ENCODE measurements at places on chromosomes 2 and 18. TPM values are rescaled to one million over a fixed set of nuclear protein-coding genes. Genes with fewer than 3 reads are reported as not detected.

The OTX1 gene
- not detected for total RNA-seq

DNA sequence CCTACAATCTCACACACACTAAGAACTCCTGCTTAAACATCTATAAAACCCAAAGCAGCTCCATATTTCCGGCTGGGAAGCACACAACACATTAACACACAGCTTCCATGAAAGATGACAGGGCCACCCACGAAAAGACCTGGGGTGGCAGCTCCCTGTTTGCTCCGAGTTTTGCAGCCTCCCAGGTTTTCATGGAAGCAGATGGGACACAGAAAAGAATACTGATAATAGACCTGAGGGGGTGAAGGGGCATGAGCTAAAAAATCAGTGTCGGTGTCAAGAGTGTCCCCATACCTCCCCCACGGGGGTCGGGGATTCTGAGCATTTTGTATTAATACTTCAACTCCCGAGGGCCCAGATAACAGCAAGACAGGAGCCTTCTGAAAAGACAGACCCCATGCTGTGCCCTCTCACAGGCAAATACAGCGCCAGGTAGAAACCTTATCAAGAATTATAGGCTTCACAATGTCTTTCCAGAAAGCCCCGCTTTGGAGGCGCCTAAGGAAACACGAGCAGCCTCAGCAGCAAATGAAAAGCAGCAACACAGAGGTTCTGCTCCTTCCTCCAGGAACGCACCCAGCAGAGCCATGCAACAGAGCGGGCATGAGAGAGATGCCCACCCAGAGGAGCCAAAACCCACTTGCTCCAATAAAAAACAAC is 50.5 kb downstream of the ZNF516 start:
- H3K27ac ChIP-seq = no peak overlapping the region
- H3K36me3 ChIP-seq = no peaks in the 10 kb centered on the region
- DNase-seq = no peak

DNA sequence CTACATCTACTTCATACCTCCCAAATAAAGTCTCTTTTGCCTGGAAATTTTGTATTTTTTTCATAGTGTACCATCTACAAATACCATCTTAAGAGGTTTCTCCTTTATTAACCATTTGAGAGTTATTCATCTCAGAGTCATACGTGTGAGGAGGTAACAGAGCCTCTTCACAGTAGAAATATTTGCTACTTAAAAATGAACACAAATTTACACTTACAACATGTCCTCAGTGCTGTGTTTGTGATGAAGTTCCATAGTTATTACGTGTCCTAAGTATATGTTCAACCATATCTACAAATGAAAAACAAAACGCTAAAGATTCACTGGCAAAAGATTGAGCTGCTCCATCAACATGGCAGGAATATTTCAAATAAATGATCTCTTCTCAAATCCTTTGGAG is 48.5 kb upstream of the HNRNPA3 start:
- H3K27me3 ChIP-seq = no peaks in the 10 kb centered on the region
- H3K27ac ChIP-seq = no peak overlapping the region
- no peaks in the 10 kb centered on the region for H3K36me3 ChIP-seq
- peaks cover 3% of the 10 kb centered on the region for H3K4me1 ChIP-seq
- no peak overlapping the region for H3K4me3 ChIP-seq
- no peak for DNase-seq

GRCh38 chr18:32867330-32867729 is 94.5 kb upstream of the KLHL14 start:
- no peaks in the 10 kb centered on the region for H3K36me3 ChIP-seq
- no peak for DNase-seq
- no peaks in the 10 kb centered on the region for H3K4me1 ChIP-seq
- H3K27ac ChIP-seq = no peak overlapping the region

The CAVIN2 gene
- 59.7 TPM for total RNA-seq

DNA sequence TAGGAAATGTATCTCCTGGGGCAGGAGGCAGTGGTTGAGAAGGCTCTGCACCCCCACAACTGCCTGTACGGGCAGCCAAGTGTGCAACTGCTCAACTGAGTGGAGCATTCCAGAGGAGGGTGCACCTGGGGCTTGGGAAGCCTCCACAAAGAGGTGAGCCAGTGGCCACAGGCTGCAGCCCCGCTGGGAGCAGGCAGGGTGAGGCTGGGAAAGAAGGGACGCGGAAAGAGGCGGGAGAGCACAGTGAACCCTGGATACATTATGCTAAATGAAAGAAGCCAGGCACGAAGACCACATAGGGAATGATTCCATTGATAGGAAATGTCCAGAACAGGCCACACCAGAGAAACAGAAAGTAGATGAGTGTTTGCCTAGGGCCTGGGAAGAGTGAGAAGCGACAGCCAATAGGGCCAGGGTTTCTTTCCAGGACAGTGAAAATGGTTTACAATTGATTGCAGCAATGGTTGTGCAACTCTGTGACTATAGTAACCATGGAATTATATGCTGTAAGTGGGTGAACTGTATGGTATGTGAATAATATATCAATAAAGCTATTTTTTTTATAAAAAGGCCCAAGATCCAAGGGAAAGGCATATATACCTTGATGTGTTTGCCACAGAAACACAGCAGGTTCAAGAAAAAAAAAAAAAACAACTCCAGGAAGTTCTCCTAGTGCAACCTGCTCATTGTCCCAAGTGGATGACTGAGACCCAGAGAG is 82.4 kb downstream of the DDX1 start:
- no peak overlapping the region for H3K4me3 ChIP-seq
- no peak for DNase-seq
- no peak overlapping the region for H3K27ac ChIP-seq
- peaks cover 4% of the 10 kb centered on the region for H3K4me1 ChIP-seq
- no peaks in the 10 kb centered on the region for H3K36me3 ChIP-seq
